ENCODE measurements at places on chromosomes 5 and 9. TPM values are rescaled to one million over a fixed set of nuclear protein-coding genes. Genes with fewer than 3 reads are reported as not detected.

Gene IL5
- total RNA-seq: not detected

Gene LMBRD2
- total RNA-seq: 6.7 TPM

Gene RNF183
- total RNA-seq: not detected

GRCh38 chr9:76176171-76176570 is 218.1 kb downstream of the RFK start:
- no peak for DNase-seq

- no peak for DNase-seq
Measured at GRCh38 chr9:89386797-89387196, 68.5 kb downstream of the SECISBP2 start.

DNA sequence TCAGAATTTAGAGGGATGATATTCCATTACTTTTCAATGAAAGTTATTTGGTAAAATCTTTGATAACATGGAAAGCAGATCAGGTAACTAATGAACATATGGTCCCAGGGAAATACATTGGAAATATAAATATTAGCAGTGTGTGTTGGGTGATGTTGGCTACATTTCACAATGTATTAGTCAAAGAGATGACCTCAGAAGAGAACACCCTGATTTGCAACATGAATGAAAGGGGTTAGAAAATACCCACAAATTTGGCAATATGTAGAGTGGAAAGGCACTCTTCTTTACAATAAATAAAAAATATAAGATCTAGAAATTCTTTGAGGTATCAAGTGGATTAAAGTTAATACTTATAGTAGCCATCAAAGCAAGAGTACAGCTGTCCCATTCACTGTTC is 606.7 kb downstream of the PSAT1 start:
- DNase-seq: no peak

DNA sequence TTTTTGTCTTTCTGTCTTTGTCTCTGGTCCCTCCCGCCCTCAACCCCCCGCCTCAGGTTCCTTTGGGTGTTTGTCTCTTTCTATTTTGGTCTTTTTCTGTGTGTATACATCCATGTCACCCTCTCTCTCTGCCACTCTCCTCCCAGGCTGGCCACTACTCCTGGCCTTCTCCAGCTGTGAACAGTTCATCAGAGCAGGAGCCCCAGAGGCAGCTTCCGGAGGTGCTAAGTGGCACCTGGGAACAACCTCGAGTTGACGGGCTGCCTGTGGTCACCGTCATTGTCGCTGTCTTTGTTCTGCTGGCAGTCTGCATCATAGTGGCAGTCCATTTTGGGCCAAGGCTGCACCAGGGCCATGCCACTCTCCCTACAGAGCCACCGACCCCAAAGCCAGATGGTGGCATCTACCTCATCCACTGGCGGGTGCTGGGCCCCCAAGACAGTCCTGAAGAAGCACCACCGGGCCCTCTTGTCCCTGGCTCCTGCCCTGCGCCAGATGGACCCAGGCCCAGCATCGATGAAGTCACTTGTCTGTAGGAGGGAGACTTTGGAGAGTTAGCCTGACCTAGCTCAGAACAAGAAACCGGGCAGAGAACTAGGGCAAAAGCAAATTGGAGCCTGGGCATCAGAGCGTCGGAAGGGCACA is 1.7 kb downstream of the SMIM33 start:
- DNase-seq: no peak

GRCh38 chr5:127076315-127077129 is 3.2 kb upstream of the C5orf63 start:
- DNase-seq: no peak

GRCh38 chr5:166961028-166961427 is 1330.4 kb upstream of the WWC1 start:
- no peak for DNase-seq

- no peak for DNase-seq
Measured at GRCh38 chr5:66969963-66970362, 226.6 kb downstream of the CD180 start.
